ENCODE measurements at places on chromosomes 4 and X.

GRCh38 chr4:106803083-106803482 lies 233.0 kb downstream of the DKK2 start:
- no peak for DNase-seq

GRCh38 chrX:44871931-44872820 lies 812 bp upstream of the KDM6A start:
- DNase-seq, result no peak

DNA sequence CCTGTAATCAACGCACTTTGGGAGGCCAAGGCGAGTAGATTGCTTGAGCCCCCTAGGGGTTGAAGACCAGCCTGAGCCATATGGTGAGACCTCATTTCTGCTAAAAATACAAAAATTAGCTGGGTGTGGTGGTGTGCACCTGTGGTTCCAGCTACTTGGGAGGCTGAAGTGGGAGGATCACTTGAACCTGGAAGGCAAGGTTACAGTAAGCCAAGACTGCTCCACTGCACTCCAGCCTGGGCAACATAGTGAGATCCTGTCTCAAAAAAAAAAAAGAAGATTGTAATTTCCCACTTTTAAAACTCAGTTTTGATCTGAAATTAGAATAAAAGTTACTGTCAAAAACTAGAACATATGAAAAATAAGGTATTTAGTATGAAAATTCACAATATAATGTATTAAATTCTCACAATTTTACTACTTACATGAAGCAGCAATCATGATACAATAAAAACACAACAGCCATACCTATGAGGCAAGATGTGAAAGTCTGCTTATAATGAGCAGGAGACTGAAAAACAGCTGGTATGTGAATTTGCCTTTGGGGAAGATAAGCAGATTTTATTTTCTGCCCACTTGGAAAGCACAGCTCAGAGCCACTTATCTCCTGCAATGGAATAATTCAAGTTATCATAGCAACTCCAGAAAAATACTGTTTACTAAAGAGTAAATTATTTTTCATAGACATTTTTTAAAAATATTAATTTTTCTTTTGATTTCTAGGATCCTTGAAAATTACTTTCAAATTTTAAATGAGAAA lies 50.6 kb downstream of the ZGRF1 start:
- no peak for DNase-seq

- DNase-seq, result no peak
Measured at GRCh38 chr4:67668315-67668714, 32.6 kb downstream of the UBA6 start.

DNA sequence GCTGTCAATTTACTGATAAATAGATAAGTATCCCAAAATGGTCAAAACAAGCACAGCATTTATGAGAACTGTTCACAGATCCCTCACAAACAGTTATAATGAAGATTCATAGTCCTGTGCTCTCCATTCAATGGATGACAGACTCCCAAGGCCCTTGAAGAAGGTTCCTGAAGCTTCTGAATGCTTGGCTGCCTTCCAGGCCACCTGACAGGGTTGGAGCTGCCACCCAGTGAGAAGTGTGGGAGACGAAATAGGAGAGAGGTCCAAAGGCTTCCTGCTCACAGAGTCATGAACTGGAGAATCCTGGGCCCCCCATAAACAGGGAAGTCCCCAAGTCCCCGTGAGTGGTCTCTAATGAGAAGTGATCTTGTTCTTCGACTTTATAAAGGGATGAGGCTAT lies 26.0 kb upstream of the ANXA3 start:
- no peak for DNase-seq

- no peak for DNase-seq
Measured at GRCh38 chr4:133385161-133385954, 236.3 kb downstream of the PCDH10 start.

DNA sequence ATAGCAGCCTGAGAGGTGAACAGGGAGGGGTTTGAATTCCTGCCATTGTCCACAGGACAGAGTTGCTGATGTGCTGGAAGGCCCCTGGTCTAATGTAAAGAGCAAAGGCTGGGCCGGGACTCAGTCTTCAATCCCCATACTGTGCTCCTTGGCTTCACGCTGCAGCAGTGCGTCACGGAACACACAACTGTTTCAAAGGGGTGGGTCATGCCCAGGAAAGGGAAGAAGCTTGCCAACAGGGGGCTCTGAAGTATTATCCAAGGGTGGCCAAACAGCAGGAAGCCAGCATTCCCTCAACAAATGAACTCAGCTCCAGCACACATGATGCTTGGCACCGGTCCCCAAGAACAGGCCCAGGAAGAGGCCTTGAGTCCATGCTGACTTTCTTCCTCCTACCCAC lies 122.5 kb downstream of the NFKB1 start:
- DNase-seq, result no peak

GRCh38 chrX:9340598-9341290 lies 124.1 kb upstream of the TBL1X start:
- DNase-seq, result no peak

DNA sequence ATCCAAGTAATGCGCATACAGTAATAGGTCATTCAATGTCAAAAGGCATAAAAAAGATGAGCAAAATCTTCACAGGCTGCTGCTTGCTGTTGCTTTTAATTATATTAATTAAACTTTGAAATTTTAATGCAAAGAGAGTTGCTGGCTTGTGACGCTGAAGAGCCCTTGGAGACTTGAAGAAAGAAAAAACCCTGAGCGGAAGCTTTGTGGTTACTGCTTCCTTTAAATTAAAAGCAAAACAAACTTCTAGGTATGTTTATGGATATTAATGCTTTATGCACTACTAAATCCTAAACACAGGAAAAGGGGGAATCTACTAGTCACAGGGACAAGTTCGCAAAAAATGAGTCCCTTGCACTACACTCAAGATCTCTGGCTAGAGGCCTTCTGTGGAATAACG lies 166.7 kb downstream of the ANTXR2 start:
- DNase-seq, result no peak

DNA sequence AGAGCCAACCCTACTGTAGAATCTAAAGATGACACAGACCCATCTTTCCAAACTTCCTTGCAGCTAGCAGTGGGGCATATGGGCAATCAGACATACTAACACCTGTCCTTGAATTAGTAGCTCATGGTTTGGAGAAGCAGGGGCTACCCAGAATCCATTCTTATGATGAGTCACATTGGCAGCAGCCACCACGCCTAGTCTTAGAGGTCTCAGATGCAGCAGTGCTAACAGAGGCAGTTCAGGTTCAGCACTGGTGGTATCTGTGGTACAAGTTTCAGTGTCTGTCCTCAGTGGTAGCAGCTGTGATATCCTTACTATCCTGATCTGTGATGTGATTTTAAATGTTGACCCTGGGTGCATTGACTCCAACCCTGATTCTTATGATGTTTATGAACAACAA lies 68.1 kb downstream of the FRMPD4 start:
- DNase-seq, result no peak

GRCh38 chrX:107646735-107647134 lies 18.4 kb downstream of the PRPS1 start:
- DNase-seq, result no peak

- no peak for DNase-seq
Measured at GRCh38 chr4:187798385-187798784, 197.2 kb upstream of the ZFP42 start.

DNA sequence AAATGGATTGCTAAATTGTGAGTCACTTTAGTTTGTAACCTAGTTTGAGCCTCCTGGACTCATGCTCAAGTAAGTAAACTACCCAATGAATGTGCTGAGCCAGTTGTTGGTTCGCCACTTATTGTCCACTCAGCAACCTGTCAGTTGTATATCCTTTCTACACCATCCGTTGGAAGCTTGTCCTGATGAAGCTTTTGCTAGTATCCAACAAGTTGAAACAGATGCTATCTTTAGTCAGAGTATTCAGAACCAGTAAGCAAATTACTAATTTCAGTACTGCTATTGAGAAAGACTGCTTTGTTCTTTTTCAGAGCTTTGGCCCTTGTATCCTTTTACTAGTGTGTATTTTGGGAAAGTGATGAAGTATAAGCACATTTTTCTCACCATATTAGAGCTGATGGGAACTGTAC lies 4.3 kb upstream of the NAA15 start:
- no peak for DNase-seq

- DNase-seq, result no peak
Measured at GRCh38 chr4:52684896-52685295, 25.8 kb upstream of the USP46 start.

GRCh38 chrX:41708486-41708885 lies 15.5 kb upstream of the GPR82 start:
- DNase-seq, result no peak

- DNase-seq, result peak; percentile 19
Measured at GRCh38 chrX:11558972-11559371, 106.7 kb downstream of the ARHGAP6 start.

DNA sequence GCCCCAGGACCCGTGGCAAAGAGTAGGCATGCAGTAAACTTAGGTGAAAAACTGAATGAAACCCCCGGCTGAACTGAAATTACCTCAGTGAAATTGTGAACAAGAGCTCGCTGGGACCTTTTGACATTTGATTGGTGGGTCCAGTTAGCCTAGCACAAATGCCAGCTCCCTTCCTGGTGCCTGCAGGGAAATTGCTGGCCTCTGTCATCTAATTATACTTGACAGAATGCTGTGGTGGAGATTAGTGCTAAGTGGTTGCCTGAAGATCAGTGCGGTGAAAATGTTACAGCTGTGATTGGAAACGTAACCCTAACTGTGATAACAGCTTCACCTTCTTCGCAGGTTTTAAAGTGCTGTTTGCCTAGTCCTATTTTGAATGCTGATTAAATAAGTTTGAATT lies 43.0 kb downstream of the ADD1 start:
- DNase-seq, result no peak

DNA sequence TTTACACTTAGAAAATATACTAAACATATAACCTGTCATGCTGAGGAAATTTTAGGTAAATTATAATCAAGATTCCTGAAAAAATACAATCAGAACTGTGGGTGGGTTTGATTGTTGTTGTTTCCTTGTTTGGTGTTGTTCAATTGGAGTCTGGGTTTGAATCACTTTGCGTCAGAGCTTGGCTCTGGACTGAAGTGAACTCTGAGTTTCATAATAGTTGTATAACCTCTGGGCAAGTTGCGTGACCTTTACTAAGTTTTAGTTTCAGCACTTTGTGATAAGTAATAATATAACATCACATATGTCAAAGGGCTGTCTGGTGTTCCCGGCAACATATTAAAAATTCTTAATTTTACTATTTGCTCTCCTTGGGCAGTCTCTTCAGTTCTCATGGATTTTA lies 758.1 kb downstream of the RAPGEF2 start:
- DNase-seq, result no peak

- no peak for DNase-seq
Measured at GRCh38 chr4:168540503-168541265, 43.8 kb downstream of the PALLD start.

GRCh38 chr4:53205970-53206369 lies 159.9 kb downstream of the SCFD2 start:
- no peak for DNase-seq

DNA sequence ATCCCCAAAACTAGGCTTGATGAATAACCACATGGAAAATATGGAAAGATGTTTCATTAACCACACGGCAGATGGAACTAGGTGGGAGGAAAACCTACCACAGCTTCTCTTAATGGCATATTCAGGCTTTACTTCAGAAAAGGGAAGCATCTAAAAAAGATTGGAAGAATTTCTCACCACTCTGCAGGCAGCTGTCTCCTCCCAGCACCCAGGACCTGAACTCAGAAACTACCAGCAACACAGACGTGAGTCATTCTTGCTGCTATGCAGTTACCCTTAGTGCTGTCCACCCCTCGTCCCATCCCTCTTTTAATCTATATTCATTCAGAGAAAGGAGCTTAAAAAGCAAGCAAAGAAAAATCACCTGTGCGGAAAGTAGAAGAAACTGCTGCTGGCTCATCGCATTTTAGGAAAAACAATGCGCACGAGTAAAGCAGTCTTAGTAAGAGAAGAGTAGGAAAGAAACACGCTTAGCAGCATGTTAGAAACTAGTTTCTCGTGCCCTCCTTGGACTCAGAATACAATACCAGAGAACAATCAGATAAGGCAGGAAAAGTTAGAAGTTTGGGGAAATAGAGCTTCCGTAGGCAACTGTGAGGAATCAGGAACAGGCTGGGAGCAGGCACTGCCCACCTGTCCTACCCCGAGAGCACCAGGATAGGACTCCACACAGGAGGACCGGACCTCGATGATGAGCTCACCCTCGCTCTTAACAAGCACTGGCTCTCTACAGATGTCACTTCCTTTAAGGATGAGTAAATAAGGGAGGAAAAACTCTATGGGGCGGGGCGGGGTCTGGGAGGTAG lies 48.1 kb upstream of the ENPP6 start:
- no peak for DNase-seq

GRCh38 chr4:95548738-95549245 lies at the start of gene UNC5C:
Gene UNC5C, minus strand, starts transcription at chr4:95548973.
- no peak for DNase-seq

- DNase-seq, result no peak
Measured at GRCh38 chr4:79851625-79852304, 221.3 kb downstream of the ANTXR2 start.

- DNase-seq, result no peak
Measured at GRCh38 chrX:71958281-71958675, 47.6 kb downstream of the NHSL2 start.

- no peak for DNase-seq
Measured at GRCh38 chrX:131951166-131951565, 71.9 kb upstream of the STK26 start.

- no peak for DNase-seq
Measured at GRCh38 chr4:3765271-3766035, 732 bp upstream of the ADRA2C start.

DNA sequence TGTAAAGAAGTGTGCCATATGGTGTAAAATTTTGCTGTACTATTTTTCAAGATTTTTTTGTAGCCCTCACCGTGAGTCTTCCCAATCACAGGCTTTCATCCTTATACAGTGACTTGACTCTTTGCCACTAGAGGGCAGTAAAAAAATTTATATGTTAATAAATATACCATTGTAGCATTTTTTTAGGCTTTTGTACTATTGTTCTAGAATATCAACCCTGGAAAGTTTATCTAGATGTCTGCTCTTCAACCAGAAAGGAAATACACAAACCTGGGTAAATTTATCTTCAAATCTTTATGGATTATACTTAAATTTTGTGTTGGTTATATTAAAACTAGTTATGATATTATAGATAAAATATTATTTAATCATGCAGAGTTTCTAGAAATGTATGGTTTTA lies 235.3 kb downstream of the TENM3 start:
- DNase-seq, result no peak

- DNase-seq, result no peak
Measured at GRCh38 chrX:73668779-73669178, 105.8 kb downstream of the CHIC1 start.

- DNase-seq, result no peak
Measured at GRCh38 chr4:26609868-26610267, 26.0 kb downstream of the TBC1D19 start.

DNA sequence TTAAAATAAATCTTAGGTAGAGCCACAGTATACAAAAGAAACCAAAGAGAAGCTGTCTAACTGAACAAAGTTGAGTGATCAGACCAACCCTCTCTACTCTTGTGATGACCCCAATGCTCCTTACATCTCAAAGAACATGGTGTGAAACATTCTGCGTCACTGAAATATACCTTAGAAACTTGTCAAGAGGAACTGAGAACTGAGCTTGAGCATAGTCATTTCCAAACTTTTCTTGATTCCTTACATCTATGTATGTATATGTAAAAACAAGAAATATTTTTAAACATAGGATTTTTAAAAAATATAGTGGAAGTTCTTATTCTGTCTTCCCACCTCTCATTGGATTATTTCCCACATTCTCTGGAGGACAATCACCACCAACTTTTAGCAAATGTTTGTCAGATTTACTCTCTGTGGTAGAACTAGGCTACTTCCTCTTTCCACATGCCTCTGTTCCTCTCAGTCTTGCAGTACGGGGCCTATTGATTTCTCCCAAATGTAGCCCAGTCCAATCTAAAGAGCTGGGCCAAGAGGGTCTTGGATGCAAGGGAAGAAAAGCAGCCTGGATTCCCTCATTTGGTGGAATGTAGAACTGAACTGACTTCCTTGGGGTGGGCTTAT lies 98.2 kb upstream of the HHIP start:
- DNase-seq, result no peak

Data from stimulated activated CD8-positive, alpha-beta memory T cell treated with anti-CD3 and anti-CD28 coated beads, Interleukin-15, amount 100 ng/mL, for 48 hours (primary cell).